ENCODE measurements at places on chromosomes 1 and 21.

DNA sequence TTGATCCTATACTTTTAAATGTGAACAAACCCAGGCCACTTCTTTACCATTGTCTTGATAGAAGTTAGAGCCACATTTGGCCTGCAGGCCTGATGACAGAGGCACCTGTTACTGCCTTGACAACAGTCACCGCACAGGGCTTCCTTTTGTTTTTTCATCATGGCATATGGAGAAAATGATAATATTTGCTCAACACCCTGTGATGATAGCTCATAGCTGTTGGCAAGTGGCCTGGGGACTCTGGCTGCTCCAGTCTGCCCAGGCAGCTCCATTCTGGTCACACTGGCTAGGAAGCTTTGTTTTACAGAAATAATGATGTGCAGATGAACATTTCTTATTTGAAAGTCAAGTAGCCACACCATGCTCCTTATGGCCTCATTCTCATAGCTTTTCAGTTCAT lies 89.6 kb upstream of the GPR88 start:
- no peak for DNase-seq

GRCh38 chr1:86646256-86646655 lies 58.1 kb upstream of the SH3GLB1 start:
- DNase-seq: no peak

DNA sequence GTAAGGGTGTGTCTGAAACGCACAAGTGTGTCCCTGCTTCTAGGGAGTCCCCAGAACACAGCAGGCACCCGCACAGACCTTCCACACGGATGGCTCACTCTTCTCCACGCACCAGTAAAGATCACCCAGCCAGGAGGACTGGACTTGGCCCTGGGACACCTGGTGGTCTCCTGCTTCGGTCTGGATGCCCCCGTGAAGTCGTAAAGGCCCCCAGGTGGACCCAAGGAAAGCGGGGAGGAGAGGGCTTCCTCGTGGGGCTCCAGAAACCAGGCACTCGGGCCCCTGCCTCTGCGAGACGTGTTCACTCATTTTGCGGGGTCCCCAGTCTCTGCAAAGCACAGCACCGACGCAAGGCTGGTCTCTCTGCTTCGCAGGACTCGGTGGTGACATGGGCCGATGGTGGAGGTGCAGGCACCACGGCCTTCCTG lies 20.2 kb upstream of the COL6A2 start:
- no peak for DNase-seq

- no peak for DNase-seq
Measured at GRCh38 chr1:4755301-4755845, 101.0 kb downstream of the AJAP1 start.

GRCh38 chr21:38303300-38303699 lies 46.5 kb downstream of the KCNJ15 start:
- DNase-seq: no peak

DNA sequence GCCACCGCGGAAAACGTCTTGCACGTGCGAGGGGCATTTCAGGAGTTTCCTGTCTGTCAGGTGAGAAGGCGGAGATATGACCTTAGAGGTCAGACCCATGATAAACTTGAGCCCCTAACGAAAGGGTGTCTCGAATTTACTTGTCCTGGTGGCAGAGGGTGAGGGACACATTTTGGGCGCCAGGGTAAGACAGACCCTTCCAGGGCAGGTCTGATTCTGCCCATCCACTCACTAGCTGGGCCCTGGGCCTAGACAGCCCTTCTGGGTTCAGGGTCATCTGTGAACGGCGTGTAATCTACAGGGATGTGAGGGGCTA lies 395 bp upstream of the CSRP1 start:
- DNase-seq: no peak

GRCh38 chr1:5430911-5431697 lies 561.1 kb downstream of the NPHP4 start:
- DNase-seq: no peak

GRCh38 chr1:13661539-13661938 lies 38.4 kb upstream of the PRDM2 start:
- no peak for DNase-seq

- no peak for DNase-seq
Measured at GRCh38 chr1:104018922-104019674, 269.4 kb downstream of the AMY1C start.

GRCh38 chr1:146013559-146013922 lies 8.0 kb downstream of the HJV start:
- no peak for DNase-seq

DNA sequence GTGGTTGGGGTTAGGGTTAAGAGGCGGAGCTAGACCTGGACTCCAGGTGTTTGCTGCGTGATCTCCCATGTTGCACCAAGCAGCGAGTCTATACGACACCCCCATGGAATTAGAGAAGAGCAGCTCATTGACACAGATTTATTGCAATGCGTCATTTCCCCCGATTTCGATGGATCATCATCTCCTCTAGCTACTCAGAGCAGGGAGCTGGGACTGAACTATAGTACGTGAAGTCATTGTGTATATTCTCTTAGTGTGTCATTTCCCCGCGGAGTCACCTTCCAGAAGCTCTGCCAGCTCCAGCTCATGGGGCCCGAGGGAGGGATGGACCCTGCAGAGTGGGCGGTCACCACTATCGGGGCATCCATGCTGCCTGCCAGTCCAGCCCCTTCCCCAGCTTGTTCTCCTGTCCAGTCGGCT lies 7.5 kb upstream of the C2CD2 start:
- no peak for DNase-seq

DNA sequence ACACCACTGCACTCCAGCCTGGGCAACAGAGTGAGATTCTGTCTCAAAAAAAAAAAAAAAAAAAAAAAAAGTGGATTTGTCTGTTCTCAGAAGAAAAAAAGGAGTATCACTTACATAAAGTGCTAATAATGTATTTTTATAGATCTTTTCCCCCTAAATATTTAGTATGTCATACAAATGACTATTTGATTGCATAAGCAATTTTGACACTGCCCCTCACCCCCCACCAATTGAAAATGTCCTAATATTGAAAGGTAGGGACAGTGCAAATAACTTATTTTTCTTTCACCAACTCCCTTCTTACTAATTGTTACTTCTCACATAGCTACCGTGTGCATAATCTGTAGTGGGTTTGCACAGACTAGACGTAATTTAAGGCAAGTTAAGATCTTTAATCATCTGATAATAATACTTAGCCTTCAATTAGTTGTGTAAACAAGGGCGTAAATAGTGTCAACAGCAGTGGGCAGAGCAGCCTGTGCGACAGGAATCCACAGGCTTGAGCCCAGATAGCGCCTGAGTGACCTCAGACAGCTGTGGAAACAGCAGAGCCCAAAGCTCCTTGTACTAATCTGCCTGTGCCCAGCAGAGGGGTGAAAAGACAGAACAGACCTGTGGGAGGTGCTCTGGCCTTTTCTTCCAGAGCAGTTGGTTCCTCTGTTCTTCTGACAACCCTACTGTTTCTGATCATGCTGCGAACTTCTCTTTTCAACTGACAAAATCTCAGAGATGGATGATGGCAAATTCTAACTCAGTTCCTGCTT lies 4.5 kb upstream of the IER5 start:
- DNase-seq: no peak

GRCh38 chr1:103243481-103243880 lies 135.2 kb upstream of the COL11A1 start:
- no peak for DNase-seq

DNA sequence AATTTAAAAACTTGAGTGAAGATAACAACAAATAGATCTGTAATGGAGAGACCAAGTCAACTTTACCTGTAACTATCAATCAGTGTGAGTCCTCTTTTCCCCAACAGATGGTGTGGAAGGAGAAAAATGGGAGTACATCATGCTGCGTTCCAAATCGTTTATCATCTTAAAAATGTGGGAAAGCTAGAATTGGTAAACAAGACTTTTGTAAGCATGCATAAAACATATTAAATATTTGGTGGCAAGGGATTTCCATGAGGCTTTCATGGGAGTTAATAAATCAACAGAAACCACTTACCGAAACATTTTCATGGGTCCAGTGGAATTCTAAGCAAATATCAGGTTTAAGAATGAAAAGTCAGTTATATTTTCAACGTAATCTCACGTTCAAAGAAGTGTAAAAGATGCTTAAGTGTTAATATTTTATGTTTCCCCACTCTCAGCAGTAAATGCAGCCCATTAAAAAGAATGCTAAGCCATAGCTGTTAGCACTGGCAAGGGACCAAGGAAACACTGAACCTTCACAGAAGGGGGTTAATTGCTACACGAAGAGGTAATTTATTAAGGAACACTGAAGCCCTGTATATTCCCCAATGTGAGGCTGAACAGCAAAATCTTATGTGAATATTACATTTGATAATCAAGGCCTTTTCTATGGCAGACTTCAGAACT lies 117.0 kb downstream of the ZC3H11B start:
- no peak for DNase-seq

- no peak for DNase-seq
Measured at GRCh38 chr1:88284066-88284465, 400.0 kb upstream of the PKN2 start.

DNA sequence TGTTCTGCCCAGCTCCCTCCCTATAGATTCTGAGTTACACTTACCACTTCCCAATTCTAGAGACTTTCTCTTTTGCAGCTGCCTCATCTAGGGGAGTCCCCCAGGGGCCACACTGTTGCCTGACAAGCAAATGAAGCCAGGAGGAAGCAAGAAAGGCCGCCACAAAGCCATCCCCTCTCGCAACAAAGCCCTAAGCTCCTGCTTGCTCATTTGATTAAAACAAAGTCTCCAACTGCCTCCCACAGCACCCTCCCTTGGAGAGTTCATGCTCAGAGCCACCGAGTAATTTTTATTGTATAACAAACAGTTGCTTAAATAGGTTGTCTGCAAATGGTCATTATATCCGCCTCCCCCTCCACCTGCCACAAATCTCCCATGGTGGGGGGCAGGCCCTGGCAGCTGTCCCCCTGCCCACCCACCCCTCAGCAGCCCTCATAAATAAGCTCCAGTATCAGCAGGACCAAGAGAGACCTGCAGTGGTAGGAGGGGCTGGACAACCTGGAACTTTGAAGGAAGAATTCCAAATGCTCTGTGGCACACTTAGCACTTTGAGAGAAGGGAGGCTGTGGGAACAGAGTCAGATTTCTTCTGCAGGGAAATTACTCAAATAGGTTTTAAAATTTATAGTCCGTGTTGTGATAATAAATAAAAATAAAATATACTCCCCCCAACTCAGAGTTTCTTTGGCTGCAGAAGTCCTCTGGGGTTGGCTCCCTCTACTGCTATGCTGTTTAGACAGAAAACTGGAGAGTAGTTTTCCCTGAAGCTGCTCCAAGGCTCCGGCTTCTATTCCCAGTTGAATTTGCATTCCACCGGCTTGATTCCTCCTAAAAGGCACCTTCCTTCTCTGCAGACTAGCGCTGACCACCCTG lies 237.5 kb downstream of the TTLL7 start:
- DNase-seq: no peak

DNA sequence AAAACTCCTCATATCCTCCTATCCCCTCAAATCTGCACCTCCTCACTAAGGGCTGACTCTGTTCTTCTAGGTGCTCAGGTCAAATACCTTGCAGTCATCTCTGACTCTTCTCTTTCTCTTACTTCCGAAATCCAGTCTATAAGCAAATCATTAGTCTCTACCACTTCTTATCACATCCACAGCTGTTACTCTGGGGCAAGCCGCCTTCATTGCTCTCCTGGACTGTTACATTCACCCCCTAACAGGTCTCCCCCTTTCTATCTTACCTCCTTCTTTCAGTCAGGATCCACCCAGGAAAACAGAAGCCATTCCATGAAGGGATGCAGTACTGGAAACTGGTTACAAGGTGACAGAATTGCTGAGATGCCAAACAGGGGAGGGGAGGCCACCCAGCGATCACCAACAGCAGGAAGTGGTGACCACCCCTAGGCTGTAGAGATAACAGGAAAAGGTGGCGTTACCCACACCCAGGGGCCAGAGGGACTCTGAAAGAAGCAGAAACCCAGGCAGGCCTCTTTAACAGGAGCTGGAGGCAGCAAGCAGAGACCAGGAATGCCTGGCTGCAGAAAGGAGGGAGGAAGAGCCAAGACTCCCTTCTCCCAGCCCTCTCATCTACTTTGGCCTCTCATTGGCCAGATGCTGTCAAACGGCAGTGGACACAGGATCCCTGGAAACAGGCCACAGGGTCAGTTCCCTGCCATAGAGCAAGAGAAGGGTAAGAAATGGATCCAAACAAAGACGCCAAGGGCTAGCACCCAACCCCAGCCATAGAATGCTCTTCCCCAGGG lies 55.5 kb upstream of the FOXO6 start:
- DNase-seq: no peak

DNA sequence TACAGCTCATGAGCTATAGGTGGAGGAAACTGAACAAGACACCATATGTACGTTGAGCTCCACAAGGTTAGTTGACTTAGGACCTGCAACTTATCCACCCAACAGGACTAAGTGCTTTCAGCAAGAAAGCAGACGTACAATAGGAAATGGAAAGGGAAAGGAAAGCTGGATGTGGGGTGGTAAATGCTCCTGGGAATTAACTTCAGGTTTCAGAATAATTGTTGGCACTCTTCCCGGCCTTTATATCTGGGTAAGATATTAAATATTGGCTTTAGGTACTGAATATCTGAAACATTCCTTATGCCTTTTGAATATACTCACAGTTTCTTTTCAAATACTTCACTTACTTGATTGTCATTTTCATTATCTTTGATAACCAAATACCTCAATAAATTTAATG lies 36.3 kb downstream of the GLMN start:
- DNase-seq: no peak

DNA sequence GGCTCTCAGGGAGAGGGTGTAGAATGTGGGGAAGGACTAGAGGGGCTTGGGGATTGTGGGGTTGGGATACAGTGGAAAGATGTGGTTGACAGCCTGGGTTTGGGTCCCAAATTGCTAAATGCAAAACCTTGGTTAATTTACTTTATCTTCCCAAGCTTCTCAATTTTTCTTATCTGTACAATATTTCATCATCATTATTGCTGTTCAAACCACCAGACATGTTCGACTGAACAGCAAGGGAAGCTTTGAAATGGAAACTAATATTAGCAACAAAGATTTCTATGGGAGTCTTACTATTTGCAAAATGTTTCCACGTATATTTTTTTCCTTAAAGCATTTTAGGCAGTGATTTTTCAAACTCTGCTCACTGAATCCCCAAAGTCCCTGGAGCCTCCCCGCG lies 67.0 kb upstream of the KAZN start:
- DNase-seq: no peak

DNA sequence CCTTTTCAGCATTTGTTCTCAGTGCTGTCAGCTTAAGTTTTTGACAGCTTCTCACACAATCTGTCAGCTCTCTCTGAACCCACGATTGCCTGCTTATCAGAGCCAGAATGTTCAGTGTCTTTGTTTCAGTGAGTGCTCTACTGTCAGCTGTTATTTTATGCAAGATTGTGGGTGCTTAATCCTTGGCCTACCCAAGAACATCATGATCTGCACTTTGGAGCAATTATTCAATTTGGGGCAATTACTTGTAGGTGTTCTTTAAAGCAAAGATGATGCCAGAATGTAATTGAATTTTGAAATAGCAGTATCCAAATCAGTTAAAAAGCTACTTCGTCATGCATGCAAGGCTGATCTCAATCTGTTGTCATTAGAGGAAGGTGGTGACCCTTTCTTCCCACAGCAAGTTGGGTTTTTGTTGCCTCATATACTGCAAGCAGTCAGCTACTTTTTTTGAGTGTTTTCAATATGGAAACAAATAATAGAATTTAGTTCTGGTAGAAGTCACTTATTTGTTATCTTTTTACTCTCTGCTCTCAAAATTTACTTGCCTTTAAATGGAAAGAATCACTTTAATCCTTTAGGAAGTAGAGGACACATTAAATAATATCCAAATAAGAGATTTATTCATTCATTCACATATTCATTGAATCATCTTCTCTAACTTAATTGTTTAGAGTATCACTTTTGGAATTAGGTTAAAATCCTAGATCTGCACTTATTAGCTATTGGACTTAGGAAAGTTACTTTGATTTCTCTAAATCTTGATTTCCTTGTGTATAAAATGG lies 253.5 kb upstream of the CACYBP start:
- DNase-seq: no peak

Data from activated CD8-positive, alpha-beta memory T cell treated with anti-CD3 and anti-CD28 coated beads for 4 hours (primary cell).